LNCaP clone FGC (cell line): ENCODE measurements at places on chromosomes 11 and 22.
A peak's percentile ranks its signal among the peaks of the same experiment; 100 is the strongest.

GRCh38 chr22:26658671-26659478 lies 1.5 kb downstream of the MIAT start:
- no peak for DNase-seq

GRCh38 chr22:44244265-44244822 lies 63.6 kb downstream of the PARVG start:
- DNase-seq = no peak

DNA sequence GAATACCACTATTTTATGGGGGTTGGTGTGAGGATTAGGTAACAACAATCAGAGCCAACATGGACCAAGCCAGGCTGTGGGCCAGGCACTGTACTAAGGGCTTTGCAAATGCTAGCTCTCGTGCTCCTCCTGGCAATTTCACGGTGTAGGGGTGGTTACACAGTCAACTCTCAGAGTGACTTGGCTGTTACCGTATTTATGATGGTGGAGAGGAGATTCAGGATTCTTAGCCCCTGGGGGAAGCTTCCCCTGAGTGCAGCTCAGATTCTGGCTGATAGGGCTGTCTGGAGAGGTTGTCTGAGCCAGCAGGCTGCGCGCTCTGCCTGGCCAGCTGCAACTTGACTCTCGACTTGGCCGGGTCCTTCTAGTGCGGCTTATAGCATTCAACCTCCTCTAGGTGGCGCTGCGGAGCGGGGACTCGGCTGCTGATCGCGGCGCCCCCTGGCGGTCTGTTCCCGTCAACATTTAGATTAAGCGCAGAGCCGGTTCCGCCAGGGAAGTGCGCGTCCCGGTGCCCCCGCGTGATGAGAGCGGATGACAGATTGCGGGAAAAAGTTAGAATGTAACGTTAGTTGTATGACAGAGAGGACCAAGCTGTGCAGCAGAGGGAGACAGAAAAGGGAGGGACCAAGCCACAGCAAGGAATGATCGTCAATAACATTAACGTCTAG lies 4.5 kb upstream of the NCF4 start:
- peak; percentile 43 for DNase-seq

- DNase-seq = no peak
Observed at GRCh38 chr11:1129611-1130160, 28.1 kb upstream of the MUC5AC start.

GRCh38 chr22:39496131-39496838 lies 5.8 kb upstream of the MIEF1 start:
- no peak for DNase-seq

DNA sequence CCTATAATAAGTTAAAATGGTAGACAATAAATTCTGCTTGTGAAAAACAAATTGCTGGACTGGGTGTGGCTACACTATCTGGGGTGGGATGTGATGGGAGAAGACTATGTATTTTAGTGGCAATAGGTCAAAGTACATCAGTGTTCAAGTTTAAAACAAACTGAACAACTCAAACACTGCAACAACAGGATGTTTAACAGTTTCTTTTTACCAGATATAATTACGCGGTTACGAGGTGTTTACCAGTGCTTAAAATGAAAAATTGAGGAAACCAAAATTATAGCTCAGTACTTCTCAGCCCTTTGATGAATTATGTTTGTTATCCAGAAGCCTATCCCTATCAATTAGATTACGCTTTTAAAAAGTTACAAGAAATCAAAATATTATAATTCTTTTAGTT lies 3.2 kb downstream of the PRDM10 start:
- no peak for DNase-seq

GRCh38 chr11:127199306-127199801 lies 198.8 kb upstream of the KIRREL3 start:
- no peak for DNase-seq

- DNase-seq = no peak
Observed at GRCh38 chr11:64364911-64365310, 5.9 kb downstream of the RPS6KA4 start.

DNA sequence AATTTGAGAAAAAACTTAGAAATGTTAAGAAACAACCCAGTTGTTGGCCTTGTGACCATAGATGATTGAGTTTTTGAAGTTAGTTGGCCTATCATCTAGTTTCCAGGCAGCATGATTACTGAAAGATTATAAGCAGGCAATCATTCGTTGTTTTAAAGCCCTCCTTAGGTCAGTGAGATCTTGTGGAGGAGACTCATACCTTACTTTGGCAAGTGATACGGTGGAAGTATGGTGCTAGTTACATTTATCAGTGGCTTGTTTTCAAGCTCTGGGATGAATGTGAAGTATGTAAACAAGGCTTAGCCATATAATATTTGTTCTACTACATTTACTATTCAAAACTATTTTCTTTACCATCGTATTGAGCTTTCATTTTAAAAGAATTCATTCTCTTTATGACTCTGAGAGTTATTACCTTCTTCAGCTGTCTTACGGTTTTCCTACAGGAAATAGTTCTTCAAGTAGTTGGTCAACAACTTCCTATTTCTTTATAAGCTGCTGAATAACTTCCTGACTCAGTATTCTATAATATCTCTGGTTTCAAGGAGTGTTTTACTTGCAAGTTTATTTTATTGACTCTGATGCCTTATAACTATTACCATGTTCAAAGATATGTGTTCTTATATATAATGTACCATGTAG lies 7.3 kb downstream of the YAP1 start:
- no peak for DNase-seq

DNA sequence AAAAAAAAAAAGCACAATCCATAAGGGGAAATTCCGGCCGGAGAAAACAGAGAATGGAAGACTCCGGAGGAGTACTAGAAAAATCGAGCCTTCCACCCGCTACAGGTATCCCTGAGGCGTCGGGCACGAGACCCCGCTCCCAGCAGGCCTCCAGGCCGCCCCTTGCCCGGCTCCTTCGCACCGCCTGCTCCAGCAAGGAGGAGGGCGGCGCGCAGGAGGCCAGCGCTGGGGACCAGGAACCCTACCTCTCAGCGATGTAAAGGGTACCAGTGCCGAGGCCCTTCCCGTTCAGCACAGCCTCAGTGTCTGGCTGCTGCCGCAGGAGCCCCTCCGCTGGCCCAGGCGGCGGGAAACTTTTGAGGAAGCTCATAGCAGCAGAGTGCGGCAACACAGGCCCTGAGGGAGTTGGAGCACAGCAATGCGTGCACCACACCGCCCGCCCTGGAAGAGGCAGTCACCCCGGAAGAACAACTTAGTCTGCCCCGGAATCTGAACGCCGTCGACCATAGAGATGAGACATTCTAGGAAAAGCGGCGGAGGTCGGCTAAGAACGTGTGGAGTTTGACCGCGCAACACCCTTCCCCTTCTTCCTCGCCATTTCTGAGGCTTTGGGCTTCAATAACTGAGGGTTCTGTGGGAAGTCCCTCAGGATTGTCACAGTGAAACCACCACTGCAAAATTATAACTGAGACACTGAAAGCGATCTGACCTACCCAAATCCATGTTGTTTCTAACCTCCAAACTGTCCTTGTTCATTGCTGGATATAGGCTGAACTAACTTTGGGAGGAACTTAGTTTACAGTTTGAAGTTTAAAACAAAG lies at the start of gene CLNS1A:
CLNS1A (minus strand) TSS at position 450 of the 821 bp plus-strand sequence; CDS start at position 370, 80 bp downstream.
- peak; percentile 60 for DNase-seq

DNA sequence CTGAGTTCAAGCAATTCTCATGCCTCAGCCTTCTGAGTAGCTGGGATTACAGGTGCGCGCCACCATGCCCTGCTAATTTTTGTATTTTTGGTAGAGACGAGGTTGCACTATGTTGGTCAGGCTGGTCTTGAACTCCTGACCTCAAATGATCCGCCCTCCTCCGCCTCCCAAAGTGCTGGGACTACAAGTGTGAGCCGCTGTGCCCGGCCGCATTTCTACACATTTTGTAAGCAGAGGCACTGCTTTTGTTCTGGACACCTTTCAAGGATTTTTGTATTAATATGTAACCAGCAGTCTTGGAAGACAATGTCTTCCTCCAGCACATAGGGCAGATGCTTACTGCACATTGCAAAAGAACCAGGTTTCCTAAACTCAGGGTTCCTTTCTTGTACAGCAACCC lies 11.4 kb upstream of the VSIG10L2 start:
- no peak for DNase-seq

- DNase-seq = no peak
Observed at GRCh38 chr11:70738661-70739060, 340.3 kb downstream of the CTTN start.

GRCh38 chr11:118602331-118602730 lies 5.1 kb upstream of the PHLDB1 start:
- no peak for DNase-seq

- DNase-seq = no peak
Observed at GRCh38 chr11:796565-797295, 1.4 kb downstream of the SLC25A22 start.

- DNase-seq = no peak
Observed at GRCh38 chr11:20041499-20041898, 118.8 kb downstream of the DBX1 start.

DNA sequence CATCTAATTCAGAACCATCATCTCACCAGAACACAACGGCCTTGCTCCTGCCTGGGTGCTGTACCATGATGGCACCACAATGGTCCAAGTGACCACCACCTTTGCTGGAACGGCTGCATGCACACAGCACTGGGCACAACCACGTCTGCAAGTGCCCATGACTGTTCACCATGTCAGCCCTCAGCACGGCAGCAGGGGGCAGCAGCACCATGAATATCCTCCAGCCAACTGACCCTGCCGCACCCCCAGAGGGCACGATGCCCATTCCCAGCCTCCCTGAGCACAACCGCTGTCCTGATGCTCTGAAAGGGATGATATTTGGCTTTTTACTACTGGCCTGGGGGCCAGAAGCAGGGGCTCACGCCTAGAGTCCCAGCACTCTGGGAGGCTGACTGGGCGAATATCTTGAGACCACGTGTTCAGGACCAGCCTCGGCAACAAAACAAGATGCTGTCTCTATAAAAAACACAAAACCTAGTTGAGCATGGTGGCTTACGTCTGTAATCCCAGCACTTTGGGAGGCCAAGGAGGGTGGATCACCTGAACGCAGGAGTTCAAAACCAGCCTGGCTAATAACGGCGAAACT lies 25.7 kb downstream of the DRD4 start:
- no peak for DNase-seq

GRCh38 chr11:88179141-88179540 lies 3.9 kb upstream of the RAB38 start:
- no peak for DNase-seq

- no peak for DNase-seq
Observed at GRCh38 chr11:60396799-60397198, 540 bp downstream of the MS4A14 start.

GRCh38 chr22:17941471-17942406 lies 82.6 kb downstream of the MICAL3 start:
- DNase-seq = no peak

DNA sequence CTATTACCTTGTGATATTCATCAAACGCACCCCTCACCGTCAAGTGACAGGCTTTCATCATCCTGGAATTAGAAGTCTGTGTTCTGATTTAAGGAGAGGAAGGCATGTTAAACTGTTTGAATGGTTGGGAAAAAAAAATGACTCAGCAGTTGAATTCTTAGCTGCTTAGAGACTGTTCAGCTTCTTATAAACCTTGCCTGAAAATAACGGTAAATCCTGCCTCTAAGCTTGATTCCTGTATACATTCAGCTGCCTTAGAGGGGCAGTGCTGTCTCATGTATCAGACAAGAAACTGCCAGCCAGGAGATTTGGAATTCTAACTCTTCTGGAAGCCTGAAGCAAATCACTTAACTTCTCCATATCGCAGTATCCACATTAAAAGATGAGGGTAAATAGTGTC lies 437.4 kb downstream of the JRKL start:
- DNase-seq = no peak

DNA sequence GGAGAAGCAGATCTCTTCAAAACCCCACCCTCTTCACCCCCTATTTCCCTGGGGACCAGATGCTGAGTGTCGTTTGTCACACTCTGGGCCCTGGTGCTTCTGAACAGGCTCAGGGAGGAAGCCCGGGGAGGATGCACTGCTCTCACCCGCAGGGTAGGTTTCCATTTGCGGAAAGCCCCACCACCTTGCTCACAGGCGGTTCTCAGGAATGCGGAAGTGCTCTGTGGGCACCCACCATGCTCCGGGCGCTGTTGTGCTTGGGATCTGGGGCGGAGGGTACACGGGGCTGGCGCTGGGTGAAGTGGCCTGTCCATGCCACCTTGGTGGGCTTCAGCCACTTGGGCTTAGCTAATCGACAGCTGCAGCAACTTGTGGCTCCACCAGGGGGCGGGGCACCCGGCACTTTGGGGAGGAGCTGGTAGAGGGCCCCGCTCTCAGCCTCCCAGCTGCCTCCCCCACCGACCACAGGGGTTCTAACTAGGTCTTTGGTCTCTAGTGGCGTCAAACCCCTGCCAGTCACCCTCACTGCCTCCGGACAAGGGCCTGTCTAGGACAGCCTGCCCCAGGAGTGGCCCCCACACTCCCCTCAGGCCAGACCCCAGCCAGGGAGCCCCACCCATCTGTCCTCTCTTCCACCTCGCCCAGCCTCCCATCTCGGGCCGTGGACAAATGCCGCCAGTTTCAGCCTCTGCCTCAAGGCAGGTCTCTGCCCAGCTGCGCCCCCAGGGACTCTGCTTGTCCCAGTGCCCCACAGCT lies 7.4 kb downstream of the NDUFV1 start:
- no peak for DNase-seq

GRCh38 chr22:47152938-47153337 lies 390.5 kb downstream of the TBC1D22A start:
- DNase-seq = no peak

GRCh38 chr11:119726150-119726553 lies 2.8 kb downstream of the NECTIN1 start:
- no peak for DNase-seq

DNA sequence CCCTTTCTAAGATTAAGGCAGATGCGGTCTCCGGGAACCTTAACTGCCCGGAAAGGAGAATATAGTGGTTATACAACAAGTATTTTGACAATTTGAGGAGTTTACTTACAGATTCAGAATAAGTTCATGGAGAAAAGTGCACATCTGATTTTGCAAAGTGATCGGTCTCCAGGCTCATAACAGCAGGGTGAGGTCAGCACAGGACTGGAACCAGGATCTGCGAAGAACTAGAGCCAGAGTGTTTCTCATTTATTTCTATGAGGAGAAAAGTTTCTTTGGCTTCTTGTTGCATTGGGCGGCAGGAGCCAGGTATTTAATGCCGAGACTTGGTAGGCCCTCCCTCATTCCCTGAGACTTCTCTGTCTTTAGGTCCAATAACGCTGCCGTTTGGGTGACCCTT lies 3.7 kb downstream of the ADAMTS15 start:
- no peak for DNase-seq

DNA sequence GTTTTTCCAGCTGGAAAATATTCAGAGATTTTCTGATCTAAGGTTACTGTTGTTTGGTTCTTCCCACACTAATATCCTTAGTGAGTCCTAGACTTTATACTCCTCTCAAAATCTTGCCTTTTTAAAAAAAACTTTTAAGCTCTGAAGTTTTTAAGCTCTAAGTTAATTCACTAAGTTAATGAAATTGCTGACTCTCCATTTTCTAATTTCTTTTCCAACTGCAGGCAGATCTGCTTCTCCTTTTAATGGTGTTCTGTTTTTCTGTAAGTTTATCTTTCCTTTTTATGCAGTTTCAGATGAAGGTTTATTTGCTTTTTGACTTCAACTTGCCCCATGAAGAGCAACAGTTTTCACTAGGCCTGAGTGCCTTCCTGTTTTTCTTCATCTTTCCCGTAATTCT lies 125.8 kb upstream of the ARHGAP42 start:
- no peak for DNase-seq
